ENCODE measurements at places on chromosomes 6 and 20. TPM values are rescaled to one million over a fixed set of nuclear protein-coding genes. Genes with fewer than 3 reads are reported as not detected.

GRCh38 chr6:143399775-143400174 lies 50.7 kb downstream of the ADAT2 start:
- DNase-seq = no peak

GRCh38 chr6:97316978-97317377 lies 34.0 kb upstream of the MMS22L start:
- DNase-seq = no peak

DNA sequence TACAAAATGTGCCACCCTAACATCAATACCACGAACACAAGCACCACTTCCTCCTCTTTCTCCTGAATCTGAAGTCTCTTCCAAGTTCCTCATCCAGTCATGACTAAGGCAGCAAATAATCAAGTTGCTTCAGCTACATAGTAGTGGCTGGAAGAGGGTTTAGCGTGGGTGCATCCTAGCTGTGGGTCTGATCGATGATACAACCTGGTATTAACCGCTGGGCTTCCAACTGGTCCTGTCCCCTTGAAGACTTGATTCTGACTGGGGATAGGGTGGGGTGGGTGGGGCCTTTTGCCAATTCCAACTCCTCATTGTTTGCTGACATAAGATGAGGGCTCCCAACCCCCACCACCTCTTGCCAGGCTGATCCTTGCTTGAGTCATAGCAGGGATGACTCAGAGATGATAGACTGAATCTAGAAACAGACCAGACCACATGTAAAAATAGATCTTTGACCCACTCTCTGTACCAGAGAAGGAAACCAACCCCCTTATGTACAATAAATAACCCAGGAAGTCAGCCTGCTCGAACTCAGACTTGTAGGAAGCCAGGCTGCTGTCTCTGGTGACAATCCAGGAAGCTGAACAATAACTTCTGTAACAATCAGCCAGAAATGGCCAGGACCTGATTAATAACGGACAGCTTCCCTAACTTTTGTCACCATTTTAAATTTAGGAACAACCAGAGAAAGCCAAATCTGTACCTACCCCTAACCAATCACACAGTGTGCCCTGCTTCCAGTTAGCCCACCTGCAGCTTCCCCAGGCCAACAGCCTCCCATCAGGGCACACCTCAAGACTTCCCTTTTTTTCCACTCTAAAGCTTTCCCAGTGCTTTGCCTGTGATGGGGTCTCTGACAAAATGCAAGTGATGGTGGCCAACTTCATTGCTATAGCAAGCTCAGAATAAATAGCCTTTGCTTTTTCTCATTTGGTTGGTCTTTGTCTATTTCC lies 68.9 kb upstream of the FAM184A start:
- peak; percentile 89 for DNase-seq

DNA sequence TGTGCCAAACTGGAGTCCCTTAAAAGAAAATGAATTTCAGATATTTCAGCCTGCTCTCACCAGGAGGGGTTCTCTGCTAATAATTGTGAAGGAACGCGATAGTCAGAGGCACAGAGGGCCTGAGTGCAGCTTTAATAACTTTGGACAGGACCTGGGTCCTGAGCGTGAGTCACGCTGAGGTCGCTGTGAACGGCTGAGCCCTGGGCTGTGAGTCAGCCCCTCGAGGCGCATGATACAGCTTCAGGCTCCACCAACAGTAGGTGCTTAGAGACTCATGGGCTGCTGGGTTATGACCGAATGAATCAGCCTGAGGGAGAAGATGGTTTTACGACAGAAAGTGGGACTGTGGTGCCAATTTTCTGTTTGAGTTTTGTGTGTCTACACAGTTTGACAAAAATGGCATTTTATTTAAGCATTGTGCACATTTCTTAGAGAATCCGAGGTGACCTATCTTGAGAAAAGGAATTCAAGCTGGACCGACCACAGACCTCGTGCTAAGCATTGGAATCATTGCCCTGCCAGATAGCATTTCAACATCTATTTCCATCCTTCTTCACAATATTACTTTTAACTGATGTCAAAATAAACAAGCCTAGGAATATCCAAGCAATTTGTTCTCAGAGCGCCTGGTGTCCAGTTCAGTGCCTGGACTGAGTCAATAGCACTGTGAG lies 183.0 kb downstream of the THBS2 start:
- peak; percentile 92 for DNase-seq

DNA sequence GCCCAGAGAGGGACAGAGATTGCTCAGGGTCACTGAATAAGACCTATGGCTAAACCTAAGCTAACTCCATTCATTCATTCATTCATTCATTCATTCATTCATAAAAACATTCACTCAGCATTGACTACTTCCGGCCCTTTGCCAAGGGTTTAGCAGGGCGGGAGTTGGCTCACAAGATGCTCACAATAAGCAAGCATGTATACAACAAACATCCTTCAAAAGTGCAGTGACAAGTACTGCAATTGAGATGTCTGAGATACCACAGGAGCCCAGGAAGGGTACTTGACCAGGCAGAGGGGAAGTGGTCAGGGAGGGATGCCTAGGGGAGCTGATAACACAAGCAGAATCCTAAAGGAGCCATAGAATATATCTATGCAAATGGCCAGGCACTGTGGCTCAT lies 18.2 kb upstream of the KIAA1755 start:
- DNase-seq = no peak

GRCh38 chr6:130577178-130577919 lies 211.5 kb downstream of the TMEM200A start:
- DNase-seq = no peak

DNA sequence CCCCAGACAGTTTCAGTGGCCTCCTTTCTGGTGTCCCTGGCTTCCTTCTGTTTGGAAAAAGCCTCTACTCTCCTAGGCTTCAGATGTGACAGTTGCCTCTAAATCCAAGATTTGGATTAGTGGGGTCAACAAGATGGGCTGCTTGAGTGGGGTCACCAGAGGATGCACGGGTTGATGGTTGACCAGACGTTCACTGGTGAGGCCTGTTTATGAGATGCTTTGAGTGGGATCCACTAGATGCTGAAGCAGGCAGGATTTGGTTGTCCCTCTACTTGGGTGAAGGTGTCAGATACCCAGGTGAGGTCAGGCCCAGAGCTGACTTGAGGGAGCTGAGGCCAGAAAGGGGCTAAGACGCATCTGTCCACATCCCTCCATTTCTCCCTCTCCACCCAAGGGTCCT lies 8.1 kb upstream of the DLGAP4 start:
- no peak for DNase-seq

GRCh38 chr6:117817499-117817898 lies 89.6 kb upstream of the SLC35F1 start:
- DNase-seq = no peak

ASIP gene
- not detected for total RNA-seq

PXDC1 gene
- total RNA-seq = 60.5 TPM

MAP7 gene
- 12.9 TPM for total RNA-seq

C6orf15 gene
- not detected for total RNA-seq

MAFB gene
- total RNA-seq = 0.03 TPM

TMEM200A gene
- not detected for total RNA-seq

HLA-DMA gene
- 7.4 TPM for total RNA-seq

GMPR gene
- not detected for total RNA-seq

OPN5 gene
- not detected for total RNA-seq

POU5F1 gene
- total RNA-seq = 26.0 TPM

UQCC2 gene
- 41.7 TPM for total RNA-seq

MAN1A1 gene
- total RNA-seq = 1.2 TPM

NCOA7 gene
- 36.1 TPM for total RNA-seq

SLC35B2 gene
- total RNA-seq = 203 TPM
